GM23338 (cell line): ENCODE measurements at places on chromosomes 2 and 18. TPM values are rescaled to one million over a fixed set of nuclear protein-coding genes. Genes with fewer than 3 reads are reported as not detected.

B4GALT6 gene
- 33.8 and 40.4 TPM in 2 replicates for total RNA-seq

DNA sequence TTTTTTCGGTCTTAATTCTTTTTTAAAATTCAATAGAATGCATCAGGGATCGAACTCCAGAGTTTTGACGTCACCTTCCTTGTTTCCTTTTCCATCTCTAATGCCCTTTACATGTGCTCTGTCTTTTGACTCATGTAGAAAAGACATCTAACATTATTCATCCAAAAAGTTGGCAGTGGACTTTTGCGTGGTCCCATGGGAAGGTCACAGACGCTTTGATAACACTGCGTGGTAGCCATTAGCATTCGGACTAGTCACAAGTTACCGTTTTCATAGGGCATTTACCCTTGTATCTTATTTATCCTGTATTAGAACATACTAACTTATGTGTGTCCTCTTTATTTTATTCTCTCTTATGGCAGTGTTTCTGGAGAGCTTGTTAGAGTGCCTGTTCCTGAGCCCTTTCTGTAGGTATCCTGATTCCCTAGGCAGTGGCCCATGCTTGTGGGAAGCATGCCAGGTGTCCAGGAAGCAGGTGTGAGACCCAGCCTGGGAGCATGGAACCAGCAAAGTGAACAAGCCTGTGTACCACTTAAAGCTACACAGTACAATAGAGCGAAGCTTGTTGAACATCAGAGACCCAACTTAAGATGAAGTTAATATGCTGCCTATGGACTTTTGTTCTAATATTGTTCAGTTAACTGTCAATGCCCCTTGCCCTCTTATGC, 73.6 kb upstream of the RBM44 start:
- no peak overlapping the region for H3K27ac ChIP-seq
- peaks cover 40% of the 10 kb centered on the region for H3K4me1 ChIP-seq
- peaks cover 6% of the 10 kb centered on the region; the same call in 1 of the 2 replicates for H3K36me3 ChIP-seq
- DNase-seq: no peak

GRCh38 chr2:196510246-196510645, 129.3 kb upstream of the CCDC150 start:
- no peaks in the 10 kb centered on the region for H3K27me3 ChIP-seq
- no peaks in the 10 kb centered on the region for H3K36me3 ChIP-seq
- no peak overlapping the region for H3K27ac ChIP-seq
- no peaks in the 10 kb centered on the region for H3K4me1 ChIP-seq

VIL1 gene
- 5.9 and 9.2 TPM in 2 replicates for total RNA-seq

- H3K27ac ChIP-seq: no peak overlapping the region
- H3K4me3 ChIP-seq: no peak overlapping the region
- peaks cover 7% of the 10 kb centered on the region; the same call in 1 of the 2 replicates for H3K4me1 ChIP-seq
Observed at GRCh38 chr2:126828491-126828890, 70.2 kb upstream of the TEX51 start.

AGXT gene
- total RNA-seq: not detected in 2 replicates

DNA sequence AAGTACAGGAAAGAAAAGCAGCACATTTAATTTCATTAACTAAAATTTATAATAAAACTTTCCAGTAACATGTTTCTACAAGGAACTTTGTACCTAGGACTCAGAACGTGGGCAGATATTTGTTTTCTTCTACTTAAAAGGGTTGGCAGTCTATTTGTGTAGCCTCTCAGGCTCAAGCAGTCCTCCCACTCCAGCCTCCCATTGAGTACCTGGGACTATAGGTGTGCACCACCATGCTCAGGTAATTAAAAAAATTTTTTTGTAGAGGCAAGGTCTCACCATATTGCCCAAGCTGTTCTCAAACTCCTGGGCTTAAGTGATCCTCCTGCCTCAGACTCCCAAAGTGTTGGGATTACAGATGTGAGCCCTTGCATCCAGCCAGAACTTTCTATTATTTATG, 36.8 kb downstream of the UGP2 start:
- peaks cover 35% of the 10 kb centered on the region for H3K36me3 ChIP-seq
- H3K27me3 ChIP-seq: no peaks in the 10 kb centered on the region
- no peak overlapping the region for H3K4me3 ChIP-seq
- peaks cover 70% of the 10 kb centered on the region for H3K4me1 ChIP-seq
- H3K27ac ChIP-seq: no peak overlapping the region; the same call in 1 of the 2 replicates

DNA sequence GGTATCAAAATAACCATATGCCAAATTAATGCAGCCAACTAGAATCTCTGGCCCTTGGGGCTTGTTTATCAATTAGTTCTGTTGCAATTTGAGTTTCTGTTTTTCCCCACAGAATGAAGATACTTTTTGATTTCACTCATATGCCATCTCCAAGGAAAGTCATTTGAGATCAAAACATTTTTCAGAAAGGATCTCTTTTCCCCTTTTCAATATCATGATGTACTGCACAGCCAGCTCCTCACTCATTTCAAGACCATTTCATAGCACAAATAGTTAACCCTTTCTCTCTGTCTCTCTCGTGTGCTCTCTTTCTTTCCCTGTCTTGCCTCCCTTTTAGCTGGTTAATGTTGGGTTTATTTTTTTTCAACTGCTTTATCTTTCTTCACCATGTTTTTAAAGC, 387.3 kb downstream of the STK39 start:
- peaks cover 8% of the 10 kb centered on the region for H3K36me3 ChIP-seq
- no peak for DNase-seq
- H3K4me1 ChIP-seq: peaks cover 26% of the 10 kb centered on the region
- H3K4me3 ChIP-seq: no peak overlapping the region
- peak overlapping the region; percentile 95 for H3K27ac ChIP-seq
- no peaks in the 10 kb centered on the region for H3K27me3 ChIP-seq

DAPL1 gene
- total RNA-seq: not detected in 2 replicates

CPS1 gene
- total RNA-seq: 11.0 and 15.7 TPM in 2 replicates

DNA sequence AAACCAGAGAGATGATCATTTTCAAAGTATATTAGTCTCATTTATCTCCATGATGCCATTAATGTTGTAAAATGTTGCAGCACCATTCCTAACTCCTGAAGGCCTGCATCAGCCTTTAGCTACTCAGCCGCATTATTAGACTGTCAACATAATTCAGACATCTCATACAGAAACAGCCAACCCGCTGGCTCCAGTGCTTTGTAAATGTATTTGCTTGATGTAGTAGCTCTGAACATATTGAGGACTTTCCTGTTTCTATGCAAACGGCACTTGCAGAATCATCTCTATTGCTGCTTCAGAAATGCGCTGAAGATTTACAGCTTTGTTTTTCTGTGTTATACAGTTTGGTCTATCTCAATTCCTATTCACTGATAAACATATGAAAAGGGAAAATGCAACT, 372.2 kb downstream of the DSEL start:
- H3K27ac ChIP-seq: no peak overlapping the region
- no peak overlapping the region for H3K4me3 ChIP-seq
- no peaks in the 10 kb centered on the region for H3K4me1 ChIP-seq
- H3K36me3 ChIP-seq: no peaks in the 10 kb centered on the region

DNA sequence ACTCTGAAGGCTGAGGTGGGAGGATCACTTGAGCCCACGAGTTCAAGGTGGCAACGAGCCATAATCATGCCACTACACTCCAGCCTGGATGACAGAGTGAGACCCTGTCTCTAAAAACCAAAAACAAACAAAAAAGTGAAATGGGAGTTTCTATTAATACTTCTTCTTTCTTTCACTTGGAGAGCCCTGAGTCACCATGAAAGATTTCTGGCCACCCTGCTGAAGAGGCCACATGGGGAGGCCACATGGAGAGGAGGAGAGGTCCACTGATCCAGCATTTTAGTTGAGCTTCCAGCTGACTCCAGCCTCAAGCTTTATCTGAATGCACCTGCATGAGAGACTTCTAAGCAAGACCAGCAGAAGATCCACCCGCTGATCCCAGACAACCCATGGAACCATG, 74.2 kb upstream of the LAPTM4A start:
- H3K4me3 ChIP-seq: no peak overlapping the region
- H3K4me1 ChIP-seq: no peaks in the 10 kb centered on the region
- H3K36me3 ChIP-seq: no peaks in the 10 kb centered on the region
- H3K27me3 ChIP-seq: no peaks in the 10 kb centered on the region
- no peak for DNase-seq

- no peaks in the 10 kb centered on the region for H3K4me1 ChIP-seq
- H3K4me3 ChIP-seq: no peak overlapping the region
- H3K36me3 ChIP-seq: peaks cover 15% of the 10 kb centered on the region
Observed at GRCh38 chr2:105297216-105297615, 32.3 kb downstream of the TGFBRAP1 start.

GRCh38 chr18:58547864-58548263, 81.0 kb downstream of the ALPK2 start:
- H3K4me1 ChIP-seq: peaks cover 3% of the 10 kb centered on the region; the same call in 1 of the 2 replicates
- DNase-seq: no peak
- no peaks in the 10 kb centered on the region for H3K27me3 ChIP-seq
- H3K27ac ChIP-seq: no peak overlapping the region
- no peak overlapping the region for H3K4me3 ChIP-seq

DNA sequence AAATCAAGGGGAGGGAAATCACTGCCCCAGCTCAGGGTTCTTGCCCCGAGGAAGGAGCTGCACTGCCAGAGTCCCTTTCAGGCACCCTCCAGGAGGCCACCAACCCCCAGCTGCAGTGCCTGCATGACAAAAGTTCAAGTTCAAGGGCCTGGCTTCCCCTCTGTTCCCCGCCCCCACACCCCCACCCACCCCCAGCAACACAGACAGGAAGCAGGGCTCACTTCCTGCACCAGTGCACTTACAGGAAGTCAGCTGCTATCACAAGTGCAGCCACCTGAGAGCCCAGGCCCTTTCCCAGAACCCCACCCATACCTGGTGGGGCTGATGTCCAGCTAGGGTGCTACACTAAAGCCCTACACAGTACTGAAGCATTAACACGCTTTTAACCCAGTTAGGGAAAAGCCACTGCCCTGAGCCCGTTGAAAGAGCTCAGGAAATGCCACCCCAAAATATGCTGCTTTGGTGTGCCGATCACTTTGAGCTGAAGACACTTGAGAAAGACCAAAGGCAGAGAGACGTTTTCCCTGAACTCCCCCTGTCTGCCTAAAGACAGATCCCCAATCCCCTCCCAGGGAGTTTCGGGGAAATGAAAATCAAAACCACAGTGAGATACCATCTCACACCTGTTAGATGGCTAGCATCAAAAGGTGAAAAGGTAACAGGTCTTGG, 109.9 kb upstream of the CAB39 start:
- no peak overlapping the region for H3K4me3 ChIP-seq
- H3K4me1 ChIP-seq: peaks cover 9% of the 10 kb centered on the region
- no peaks in the 10 kb centered on the region for H3K27me3 ChIP-seq
- no peak for DNase-seq

DNA sequence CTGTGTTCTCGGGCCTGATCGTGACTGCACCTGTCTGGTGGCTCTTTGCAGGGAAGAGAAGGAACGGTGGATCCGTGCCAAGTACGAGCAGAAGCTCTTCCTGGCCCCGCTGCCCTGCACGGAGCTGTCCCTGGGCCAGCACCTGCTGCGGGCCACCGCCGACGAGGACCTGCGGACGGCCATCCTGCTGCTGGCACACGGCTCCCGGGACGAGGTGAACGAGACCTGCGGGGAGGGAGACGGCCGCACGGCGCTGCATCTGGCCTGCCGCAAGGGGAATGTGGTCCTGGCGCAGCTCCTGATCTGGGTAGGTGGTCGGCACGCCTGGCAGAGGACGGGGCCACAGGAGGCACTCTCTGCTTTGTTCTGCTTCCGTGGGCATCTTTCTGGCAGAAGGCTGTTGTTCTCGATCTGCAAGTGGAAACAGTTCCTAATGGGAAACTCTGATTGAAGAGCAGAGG, 48.0 kb downstream of the GBX2 start:
- no peak overlapping the region for H3K4me3 ChIP-seq
- H3K36me3 ChIP-seq: no peaks in the 10 kb centered on the region
- H3K4me1 ChIP-seq: peaks cover 16% of the 10 kb centered on the region; the same call in 1 of the 2 replicates
- no peak for DNase-seq
